ENCODE measurements at places on chromosomes 7 and 10. TPM values are rescaled to one million over a fixed set of nuclear protein-coding genes. Genes with fewer than 3 reads are reported as not detected.

- DNase-seq, result no peak
Measured at GRCh38 chr10:13977861-13978532, 352.7 kb downstream of the FRMD4A start.

DNA sequence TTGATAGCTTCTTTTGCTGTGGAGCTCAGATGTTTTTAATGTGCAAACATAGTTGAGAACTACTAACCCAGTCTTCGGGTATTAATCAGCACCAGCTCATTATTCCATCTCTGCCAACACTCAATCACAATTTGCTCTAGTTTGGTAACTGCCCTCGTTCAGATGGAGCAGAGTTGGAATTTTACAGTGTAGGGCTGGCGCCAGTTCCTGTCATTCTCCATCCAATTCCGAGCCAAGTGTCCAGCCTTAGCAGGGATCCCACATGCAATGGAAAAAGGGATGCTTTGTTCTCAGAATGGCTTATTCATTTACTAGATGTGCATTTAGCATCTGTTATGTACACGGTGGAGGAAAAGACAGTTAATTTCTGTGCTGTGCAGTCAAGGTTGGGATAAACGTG, 504.5 kb upstream of the GALNT17 start:
- no peak for DNase-seq

GRCh38 chr10:34097682-34098081, 717.4 kb downstream of the PARD3 start:
- no peak for DNase-seq

GRCh38 chr7:151379534-151380198, 30.2 kb downstream of the WDR86 start:
- no peak for DNase-seq

DNA sequence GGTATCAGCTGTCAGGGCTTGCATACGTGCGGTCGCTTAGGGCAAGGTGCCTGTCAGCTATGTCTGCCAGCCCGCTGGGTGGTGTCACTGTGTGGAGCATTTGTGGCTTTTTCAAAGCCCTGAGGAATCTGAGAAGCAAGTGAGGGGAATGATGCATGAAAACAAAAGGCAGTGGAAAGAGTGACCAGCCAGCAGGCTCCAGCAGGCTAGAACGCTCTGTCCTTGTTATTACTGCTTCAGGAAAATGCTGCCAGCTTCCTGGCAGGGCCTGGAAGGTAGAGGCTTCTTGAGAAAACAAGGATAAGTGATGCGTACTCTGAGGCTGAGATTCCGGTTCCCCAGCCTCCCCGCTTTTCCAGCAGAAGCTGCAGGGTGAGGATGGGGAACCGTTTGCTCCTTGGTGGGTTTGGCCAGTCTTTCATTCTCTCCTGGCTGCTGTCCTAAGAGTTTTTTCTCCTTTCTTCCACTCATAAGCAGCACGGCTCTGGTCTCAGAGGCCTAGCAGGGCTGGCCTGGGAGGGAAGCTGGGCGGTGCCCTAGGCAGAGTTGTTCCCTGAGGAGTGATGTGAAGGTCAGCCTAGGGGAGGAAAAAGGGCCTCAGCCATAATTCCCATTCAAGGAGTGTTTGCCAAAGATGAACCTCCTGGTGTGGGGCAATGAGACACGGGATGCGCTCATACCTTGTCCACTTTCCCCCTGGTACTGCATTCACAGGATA, 42.8 kb upstream of the MKLN1 start:
- no peak for DNase-seq

DNA sequence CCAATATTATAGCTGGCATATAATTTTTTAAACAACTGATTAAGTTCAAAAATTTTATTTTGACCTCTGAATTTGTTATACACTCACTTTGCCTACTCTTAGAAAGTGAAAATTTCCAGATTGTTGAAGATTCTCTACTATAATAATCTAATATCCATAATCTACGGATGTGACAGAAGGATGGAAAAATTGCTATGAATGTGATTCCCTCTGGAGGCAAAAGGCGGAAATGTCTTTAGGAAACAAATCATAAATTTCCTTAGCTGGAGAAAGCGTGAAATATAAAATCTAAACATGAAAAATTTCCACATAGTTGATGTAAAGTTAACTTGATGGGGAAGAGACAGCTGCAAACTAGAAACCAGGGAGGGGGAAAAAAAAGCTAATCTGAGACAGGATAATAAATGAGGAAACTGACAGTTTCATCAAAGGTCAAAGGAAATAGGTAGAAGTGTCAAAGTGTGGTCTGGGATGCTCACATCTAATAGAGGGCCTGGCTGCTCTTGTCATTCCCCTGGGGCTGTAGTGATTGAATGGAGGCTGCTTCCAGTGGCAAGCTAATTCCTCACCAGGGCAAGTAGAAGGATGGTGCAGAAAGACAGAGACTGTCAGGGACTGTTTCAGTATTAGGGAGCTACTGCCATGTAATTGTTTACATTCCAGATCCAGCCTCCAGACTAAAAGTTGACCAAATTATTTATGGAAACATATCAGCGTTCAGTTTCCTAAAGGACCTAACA, 264.5 kb downstream of the SDHAF3 start:
- DNase-seq, result no peak

DNA sequence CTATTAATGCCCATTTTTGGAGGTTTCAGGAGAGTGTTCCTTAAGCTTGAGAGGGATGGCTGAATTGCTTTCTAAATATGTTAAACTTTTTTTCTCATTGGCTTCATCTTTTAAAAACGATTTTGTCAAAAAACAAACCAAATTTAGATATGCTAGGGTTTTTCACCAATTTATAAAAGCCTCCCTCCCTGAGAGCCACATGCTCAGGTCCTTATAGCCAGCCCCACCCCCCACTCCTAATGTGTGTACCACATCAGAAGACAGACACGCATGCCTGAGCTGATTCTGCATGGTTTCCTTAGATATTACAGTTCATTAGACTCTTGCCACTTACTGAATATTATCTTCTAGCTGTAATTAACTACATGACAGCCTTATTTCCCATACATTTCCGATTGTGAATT, 2.0 kb downstream of the CUL1 start:
- DNase-seq, result no peak

DNA sequence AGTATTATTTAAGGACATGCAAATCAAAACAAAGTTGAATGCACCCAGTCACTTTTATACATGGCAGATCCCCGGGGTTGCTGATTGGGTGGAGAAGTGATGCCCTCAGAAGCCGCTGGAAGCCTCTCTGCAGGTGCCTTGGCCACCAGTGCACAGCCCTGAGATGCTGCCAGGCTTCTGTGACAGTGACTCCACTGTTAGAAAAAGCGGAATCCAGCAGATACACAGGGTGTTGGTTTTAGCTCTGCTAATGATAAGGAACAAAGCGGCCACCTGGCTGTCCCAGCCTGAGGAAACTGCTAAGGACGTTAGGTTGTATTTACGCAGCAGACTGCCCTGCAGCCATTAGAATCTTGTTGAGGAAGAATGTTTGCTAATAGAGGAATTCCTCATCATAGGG, 47.5 kb downstream of the JAKMIP3 start:
- no peak for DNase-seq

DNA sequence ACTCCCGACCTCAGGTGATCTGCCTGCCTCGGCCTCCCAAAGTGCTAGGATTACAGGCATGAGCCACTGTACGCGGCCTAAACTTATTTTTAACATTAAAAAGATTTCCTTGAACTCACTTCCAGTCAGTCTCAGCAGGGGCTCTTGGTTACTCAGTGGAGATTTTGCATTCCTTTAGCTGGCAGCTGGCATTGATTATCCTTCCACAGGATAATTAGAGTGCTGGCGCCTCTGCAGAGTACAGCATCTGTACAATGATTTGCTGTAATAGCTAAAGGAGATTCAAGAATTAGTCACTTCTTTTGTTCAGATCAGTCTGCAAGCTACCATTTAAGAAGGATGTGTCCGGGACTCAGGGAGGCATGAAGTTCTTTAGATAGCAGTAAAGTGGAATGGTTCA, 125.0 kb upstream of the NPY start:
- no peak for DNase-seq

DNA sequence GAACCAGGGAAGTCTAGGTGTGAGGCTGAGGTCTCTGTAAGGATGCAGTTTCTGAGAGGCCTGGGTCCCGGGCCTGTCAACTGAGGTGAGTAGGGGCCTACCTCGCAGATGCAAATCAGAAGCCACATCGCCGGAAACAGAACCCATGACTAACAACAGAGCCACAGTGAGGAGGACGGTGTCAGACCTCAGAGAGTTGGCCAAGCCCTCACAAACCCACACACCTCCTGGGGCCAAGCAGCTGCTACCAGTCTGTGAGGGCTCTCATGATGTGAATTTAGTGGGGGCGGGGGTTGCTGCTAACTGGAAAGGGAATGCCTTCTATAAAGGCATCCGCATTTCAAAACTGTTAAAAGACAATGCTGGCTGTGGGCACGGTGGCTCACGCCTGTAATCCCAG, 103.0 kb downstream of the COBL start:
- DNase-seq, result no peak

Gene TEX36
- polyA plus RNA-seq, result not detected

Gene EBLN1
- not detected for polyA plus RNA-seq

Gene CYP3A5
- polyA plus RNA-seq, result 4.8 TPM

Gene ASB10
- polyA plus RNA-seq, result not detected

Gene AGR2
- polyA plus RNA-seq, result 8.5 TPM

Gene GTF2IRD1
- polyA plus RNA-seq, result 55.0 TPM

Gene EMX2
- not detected for polyA plus RNA-seq
